SHP77 (cell line): ENCODE measurements at places on chromosomes 1 and 21.

- DNase-seq = no peak
Measured at GRCh38 chr1:233127157-233127556, 168.4 kb downstream of the PCNX2 start.

- no peak for DNase-seq
Measured at GRCh38 chr1:25050165-25050564, 120.1 kb upstream of the RUNX3 start.

DNA sequence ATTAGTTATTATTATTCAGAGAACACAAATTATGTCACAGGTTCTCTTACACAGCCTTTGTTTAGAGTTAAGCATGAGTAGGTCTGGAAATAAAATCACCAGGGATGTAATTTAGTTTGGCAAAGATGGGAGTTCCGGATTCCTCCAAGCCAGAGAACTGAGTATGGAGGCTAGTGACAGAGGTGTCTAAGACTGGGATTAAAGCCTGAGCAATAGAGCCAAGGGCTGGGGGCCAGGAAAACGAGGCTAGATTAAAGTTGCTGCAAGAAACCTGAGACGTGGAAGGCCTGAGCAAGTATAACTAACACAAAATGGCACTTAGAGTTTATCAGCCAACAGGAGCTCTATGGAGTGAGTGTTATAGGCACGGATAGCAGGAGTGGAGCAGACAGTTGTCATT lies 381.6 kb downstream of the SRGAP2C start:
- DNase-seq = no peak

- DNase-seq = peak; percentile 29
Measured at GRCh38 chr1:180252638-180253536, 22.8 kb downstream of the LHX4 start.

GRCh38 chr21:29669416-29669815 lies 270.4 kb downstream of the GRIK1 start:
- no peak for DNase-seq

- no peak for DNase-seq
Measured at GRCh38 chr21:28882345-28882744, 110.3 kb downstream of the LTN1 start.

- no peak for DNase-seq
Measured at GRCh38 chr1:188466539-188466938, 1637.8 kb downstream of the PLA2G4A start.
